ENCODE measurements at places on chromosomes 7 and 10. TPM values are rescaled to one million over a fixed set of nuclear protein-coding genes. Genes with fewer than 3 reads are reported as not detected.

Gene HOXA4
- total RNA-seq: 5.0 TPM

Gene RARRES2
- 252 TPM for total RNA-seq

Gene GIMAP6
- not detected for total RNA-seq

Gene FAM13C
- total RNA-seq: 58.0 TPM

Gene CFAP69
- total RNA-seq: 2.5 TPM

Gene TUBB8
- not detected for total RNA-seq

Gene ARHGAP22
- 42.8 TPM for total RNA-seq

Gene TACC2
- 25.1 TPM for total RNA-seq

Gene ADRB1
- total RNA-seq: 0.67 TPM

Gene TUBAL3
- total RNA-seq: not detected

Gene PDE1C
- 0.10 TPM for total RNA-seq

Gene FEZF1
- total RNA-seq: not detected

Gene TMEM213
- total RNA-seq: not detected

Gene TECTB
- total RNA-seq: 0.05 TPM

Gene GIMAP8
- not detected for total RNA-seq

Gene LGI1
- total RNA-seq: not detected

Gene PBLD
- total RNA-seq: 10.5 TPM

Gene PIK3CG
- total RNA-seq: not detected

Gene OR6B1
- total RNA-seq: not detected

Gene LIPF
- total RNA-seq: 1.7 TPM

Gene CYP3A5
- not detected for total RNA-seq

Gene FGL2
- 7.5 TPM for total RNA-seq

Gene ZNF316
- 40.8 TPM for total RNA-seq

Gene NPTX2
- total RNA-seq: 121 TPM

Gene KIF11
- total RNA-seq: 1.9 TPM

Gene VPS37D
- total RNA-seq: 6.1 TPM

Gene HPS1
- total RNA-seq: 28.9 TPM

Gene MYL10
- not detected for total RNA-seq

Gene OR2A5
- total RNA-seq: not detected

Gene BBS9
- 16.2 TPM for total RNA-seq

Gene SEMA3D
- total RNA-seq: 0.36 TPM

Gene KIAA1549
- 16.0 TPM for total RNA-seq

Gene CYP26C1
- total RNA-seq: 0.10 TPM

Gene MBL2
- total RNA-seq: not detected

Gene DPYSL4
- total RNA-seq: 22.3 TPM

Gene HMX3
- total RNA-seq: not detected

Gene MINDY4
- total RNA-seq: 2.0 TPM

Gene WDR86
- 0.42 TPM for total RNA-seq

Gene JAKMIP3
- total RNA-seq: 0.11 TPM

Gene GPR37
- 0.62 TPM for total RNA-seq

Gene OPALIN
- not detected for total RNA-seq

Gene APBB1IP
- total RNA-seq: not detected

Gene UPK3BL1
- 25.2 TPM for total RNA-seq
